Psoas muscle (tissue), 8 donors: ENCODE measurements at places on chromosomes 6 and 20. TPM values are rescaled to one million over a fixed set of nuclear protein-coding genes. Genes with fewer than 3 reads are reported as not detected.

- peak; percentile 61 for DNase-seq
- peaks cover 3% of the 10 kb centered on the region for H3K36me3 ChIP-seq
- H3K27me3 ChIP-seq, result peaks cover 57% of the 10 kb centered on the region
- no peak within 1 kb of the TSS for H3K27ac ChIP-seq
- H3K4me1 ChIP-seq, result no peaks in the 10 kb centered on the region
- H3K4me3 ChIP-seq, result peak within 1 kb of the TSS; percentile 67
These were observed at the start of gene FNDC11 for GRCh38 chr20:63553933-63554290. Gene FNDC11 (plus strand): TSS chr20:63554159. CDS start chr20:63555664, 1,505 bp downstream.

GRCh38 chr6:39003072-39003471, 45.5 kb upstream of the GLP1R start:
- H3K4me1 ChIP-seq, result no peaks in the 10 kb centered on the region
- H3K36me3 ChIP-seq, result no peaks in the 10 kb centered on the region
- no peak overlapping the region for H3K27ac ChIP-seq

The MRPL14 gene
- total RNA-seq, result 62.3 TPM

DNA sequence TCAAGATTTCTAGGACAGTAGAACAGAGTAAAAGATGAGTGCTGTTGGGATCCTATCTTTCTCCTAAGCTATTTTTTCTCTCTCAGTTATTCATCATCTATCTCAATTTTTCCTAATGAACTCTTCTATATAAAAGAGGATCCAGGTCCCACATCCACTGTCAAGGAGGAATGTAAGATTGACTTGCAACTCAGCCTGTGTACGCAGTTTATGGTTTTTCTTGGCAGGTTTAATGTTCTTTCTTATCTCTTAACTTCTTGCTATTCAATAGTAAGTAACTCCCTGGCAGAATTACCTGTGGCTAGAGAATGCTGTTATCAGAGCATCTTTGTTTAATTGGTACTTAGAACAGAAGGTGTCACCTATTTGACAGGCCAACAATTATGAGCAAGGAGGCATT, 60.8 kb downstream of the SLC16A10 start:
- no peak overlapping the region for H3K4me3 ChIP-seq
- H3K27me3 ChIP-seq, result no peaks in the 10 kb centered on the region
- no peak overlapping the region for H3K27ac ChIP-seq
- DNase-seq, result no peak
- peaks cover 10% of the 10 kb centered on the region for H3K4me1 ChIP-seq
- peaks cover 4% of the 10 kb centered on the region for H3K36me3 ChIP-seq

GRCh38 chr20:56687061-56687460, 58.0 kb downstream of the TFAP2C start:
- DNase-seq, result no peak
- no peak overlapping the region for H3K27ac ChIP-seq
- no peaks in the 10 kb centered on the region for H3K4me1 ChIP-seq
- H3K4me3 ChIP-seq, result no peak overlapping the region

- H3K4me3 ChIP-seq, result peak within 1 kb of the TSS; percentile 60
- H3K27me3 ChIP-seq, result peaks cover 70% of the 10 kb centered on the region
- no peaks in the 10 kb centered on the region for H3K36me3 ChIP-seq
- H3K27ac ChIP-seq, result peak within 1 kb of the TSS; percentile 60
These were observed at the start of gene EBF4 for GRCh38 chr20:2692036-2692885. Gene EBF4 (plus strand): TSS chr20:2692780. CDS start chr20:2693646, 866 bp downstream.

The ARFGEF3 gene
- 14.7 TPM for total RNA-seq

DNA sequence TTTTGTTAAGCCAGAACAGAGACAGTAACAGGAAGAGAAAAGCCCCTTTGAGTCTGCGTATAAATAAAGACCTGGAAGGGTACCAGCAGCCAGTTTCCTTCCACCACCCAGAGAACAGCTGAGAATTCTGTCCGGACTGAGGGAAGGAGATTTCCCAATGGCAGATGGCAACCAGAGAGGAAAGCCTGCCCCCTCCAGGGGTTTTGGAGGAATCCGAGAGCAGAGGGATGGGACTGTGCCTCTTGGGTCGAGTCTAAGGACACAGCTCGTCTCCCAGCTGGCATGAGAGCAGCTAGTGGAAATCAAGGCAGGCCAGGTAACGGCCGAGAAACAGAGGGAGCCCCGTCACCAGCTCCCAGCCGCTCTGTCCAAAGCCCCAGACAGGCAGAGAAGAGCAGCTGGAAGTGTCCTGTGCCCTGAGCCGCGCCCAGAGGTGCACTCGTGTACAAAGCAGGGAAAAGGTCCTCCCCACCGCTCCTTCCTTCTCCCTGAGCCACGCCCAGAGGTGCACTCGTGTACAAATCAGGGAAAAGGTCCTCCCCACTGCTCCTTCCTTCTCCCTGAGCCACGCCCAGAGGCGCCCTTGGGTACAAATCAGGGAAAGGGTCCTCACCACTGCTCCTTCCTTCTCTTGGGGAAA, 134.0 kb upstream of the SNX9 start:
- H3K27me3 ChIP-seq, result no peaks in the 10 kb centered on the region
- H3K36me3 ChIP-seq, result no peaks in the 10 kb centered on the region
- no peak for DNase-seq

GRCh38 chr20:60295214-60295613, 337.0 kb downstream of the CDH26 start:
- H3K4me3 ChIP-seq, result no peak overlapping the region
- H3K36me3 ChIP-seq, result no peaks in the 10 kb centered on the region
- H3K4me1 ChIP-seq, result no peaks in the 10 kb centered on the region
- H3K27ac ChIP-seq, result no peak overlapping the region
- no peak for DNase-seq

DNA sequence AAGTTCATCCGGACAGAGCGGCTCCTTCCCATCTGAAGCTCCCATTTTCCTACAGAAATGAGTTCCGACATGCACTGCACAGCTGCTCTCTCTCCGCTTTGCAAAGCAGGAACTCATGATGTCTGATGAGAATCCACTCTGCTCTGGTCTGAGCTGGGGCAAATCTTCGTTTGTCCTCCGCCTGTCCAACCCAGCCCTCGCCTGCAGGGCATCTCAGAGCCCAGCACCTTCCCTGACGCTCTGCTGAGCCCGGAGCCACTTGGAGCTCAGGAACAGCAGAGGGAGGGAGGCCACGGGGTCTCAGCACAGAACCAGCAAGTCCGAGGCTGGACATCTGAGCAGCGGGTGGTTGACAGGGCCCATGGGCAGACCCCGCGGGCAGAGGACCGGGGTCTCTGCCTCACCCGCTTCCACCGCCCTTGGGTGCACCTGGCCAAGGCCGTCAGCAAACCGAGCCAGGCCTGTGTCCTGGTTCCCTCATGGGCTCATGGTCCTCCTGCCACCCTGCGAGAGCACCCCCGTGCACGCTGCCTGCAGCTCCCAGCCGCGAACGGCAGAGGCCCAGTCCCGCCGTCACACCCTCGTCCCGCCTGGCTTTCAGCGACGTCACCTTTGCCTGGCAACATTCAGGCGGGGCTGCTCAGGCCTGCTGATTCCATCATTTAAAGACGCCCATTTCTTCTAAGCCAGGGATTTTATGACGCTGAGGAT, 78.5 kb upstream of the BHLHE23 start:
- peak; percentile 49 for DNase-seq
- H3K27ac ChIP-seq, result no peak overlapping the region
- H3K36me3 ChIP-seq, result no peaks in the 10 kb centered on the region
- H3K4me1 ChIP-seq, result no peaks in the 10 kb centered on the region

- H3K27me3 ChIP-seq, result no peaks in the 10 kb centered on the region
- peak overlapping the region; percentile 71 for H3K27ac ChIP-seq
- no peak overlapping the region for H3K4me3 ChIP-seq
These were observed 154.0 kb downstream of the LY86 start for GRCh38 chr6:6742535-6742934.

GRCh38 chr6:31113861-31114540, 599 bp upstream of the PSORS1C1 start:
- H3K27me3 ChIP-seq, result peaks cover 26% of the 10 kb centered on the region
- no peaks in the 10 kb centered on the region for H3K4me1 ChIP-seq
- no peaks in the 10 kb centered on the region for H3K36me3 ChIP-seq
- no peak overlapping the region for H3K4me3 ChIP-seq
- no peak overlapping the region for H3K27ac ChIP-seq

GRCh38 chr6:167400482-167401138, 75.7 kb downstream of the TTLL2 start:
- no peaks in the 10 kb centered on the region for H3K36me3 ChIP-seq
- H3K27ac ChIP-seq, result no peak overlapping the region
- H3K4me1 ChIP-seq, result no peaks in the 10 kb centered on the region
- no peak for DNase-seq
- no peaks in the 10 kb centered on the region for H3K27me3 ChIP-seq

- peaks cover 4% of the 10 kb centered on the region for H3K4me1 ChIP-seq
- no peak overlapping the region for H3K27ac ChIP-seq
- H3K36me3 ChIP-seq, result no peaks in the 10 kb centered on the region
- no peak for DNase-seq
These were observed 8.8 kb upstream of the SRSF6 start for GRCh38 chr20:43448748-43449535.

DNA sequence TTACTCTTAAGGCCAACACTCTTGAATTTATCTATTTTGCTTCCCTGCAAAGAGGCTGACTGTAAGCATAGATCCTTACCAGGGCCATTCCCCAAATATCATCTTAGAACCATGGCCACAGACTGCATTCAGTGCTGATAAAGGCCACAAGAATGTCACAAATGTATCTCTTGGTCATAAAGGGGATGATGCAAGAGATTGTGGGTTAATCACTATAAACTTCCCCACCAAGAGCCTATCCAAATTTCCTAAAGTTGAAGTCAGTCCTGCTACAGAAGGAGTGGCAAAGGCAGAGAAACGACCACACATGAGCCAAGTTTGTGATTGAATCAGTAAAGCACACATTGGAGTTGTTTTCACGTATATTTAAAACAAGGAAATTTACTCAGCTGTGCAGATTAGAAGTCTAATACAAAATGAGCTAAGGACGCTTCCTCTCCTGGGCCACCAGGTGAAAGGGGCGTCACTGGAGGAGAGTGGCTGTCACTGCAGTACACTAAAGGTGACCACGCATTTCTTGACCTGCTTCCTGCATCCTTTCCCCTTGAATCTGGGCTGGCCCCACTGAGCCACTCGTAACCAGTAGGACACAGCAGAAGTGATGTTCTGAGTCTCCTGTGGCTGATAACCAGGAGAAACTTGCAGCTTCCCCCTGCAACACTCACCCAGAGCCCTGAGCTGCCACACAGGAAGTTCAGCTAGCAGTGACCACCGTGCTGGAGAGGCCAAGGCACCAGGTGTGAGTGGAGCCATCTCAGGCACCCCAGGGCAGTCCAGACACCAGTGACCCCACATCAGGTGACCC, 181.9 kb downstream of the SYNDIG1 start:
- H3K27ac ChIP-seq, result no peak overlapping the region
- peaks cover 4% of the 10 kb centered on the region for H3K27me3 ChIP-seq
- no peaks in the 10 kb centered on the region for H3K4me1 ChIP-seq
- no peak for DNase-seq
- no peaks in the 10 kb centered on the region for H3K36me3 ChIP-seq

The BHLHE23 gene
- not detected for total RNA-seq

DNA sequence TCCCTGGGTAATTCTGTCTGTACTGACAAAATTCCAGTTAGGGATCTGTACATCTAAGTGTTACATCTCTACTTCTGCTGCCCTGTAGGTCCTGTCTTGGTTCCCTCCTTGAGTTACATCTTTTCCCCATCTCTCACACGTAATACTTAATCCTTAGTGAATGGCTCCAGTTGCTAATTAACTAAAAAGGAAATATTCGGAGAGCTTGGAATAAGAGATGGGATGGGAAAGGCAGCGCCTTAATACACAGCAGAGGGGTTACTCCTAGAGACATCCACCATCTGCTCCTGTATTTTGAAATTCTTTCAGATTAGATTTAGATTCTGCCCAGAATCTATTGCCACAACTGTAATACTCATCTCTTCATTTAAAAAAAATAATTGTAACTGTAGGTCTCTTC, 384.0 kb downstream of the SAMD5 start:
- H3K4me1 ChIP-seq, result no peaks in the 10 kb centered on the region
- no peak overlapping the region for H3K27ac ChIP-seq
- no peak for DNase-seq
- no peaks in the 10 kb centered on the region for H3K36me3 ChIP-seq
- H3K27me3 ChIP-seq, result no peaks in the 10 kb centered on the region
- no peak overlapping the region for H3K4me3 ChIP-seq

The MCHR2 gene
- not detected for total RNA-seq

DNA sequence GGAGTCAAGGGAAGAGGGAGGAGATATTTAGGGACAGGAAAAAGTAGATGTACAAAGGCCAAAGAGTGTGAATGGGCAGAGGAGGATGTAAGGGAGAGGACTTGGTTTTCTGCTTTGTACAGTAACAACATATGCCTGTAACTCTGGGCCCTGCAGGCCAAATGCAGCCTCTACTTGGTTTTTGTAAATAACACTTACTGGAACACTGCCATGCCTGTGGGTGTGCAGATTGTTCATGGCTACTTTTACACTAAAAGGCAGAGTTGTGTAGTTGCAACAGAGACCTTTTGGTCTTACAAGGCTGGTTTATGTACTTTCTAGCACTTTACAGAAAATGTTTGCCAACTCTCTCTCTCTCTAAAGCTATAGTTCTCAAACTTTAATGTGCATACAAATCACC, 157.1 kb downstream of the PHACTR1 start:
- H3K4me1 ChIP-seq, result no peaks in the 10 kb centered on the region
- H3K36me3 ChIP-seq, result no peaks in the 10 kb centered on the region
- no peaks in the 10 kb centered on the region for H3K27me3 ChIP-seq
- no peak overlapping the region for H3K27ac ChIP-seq

GRCh38 chr20:17570347-17571152, 675 bp downstream of the DSTN start:
- peak; percentile 56 for DNase-seq
- H3K4me1 ChIP-seq, result peaks cover 14% of the 10 kb centered on the region
- H3K27ac ChIP-seq, result peak overlapping the region; percentile 97
- H3K4me3 ChIP-seq, result peak overlapping the region; percentile 84
- no peaks in the 10 kb centered on the region for H3K27me3 ChIP-seq

The CEP162 gene
- 4.0 TPM for total RNA-seq

DNA sequence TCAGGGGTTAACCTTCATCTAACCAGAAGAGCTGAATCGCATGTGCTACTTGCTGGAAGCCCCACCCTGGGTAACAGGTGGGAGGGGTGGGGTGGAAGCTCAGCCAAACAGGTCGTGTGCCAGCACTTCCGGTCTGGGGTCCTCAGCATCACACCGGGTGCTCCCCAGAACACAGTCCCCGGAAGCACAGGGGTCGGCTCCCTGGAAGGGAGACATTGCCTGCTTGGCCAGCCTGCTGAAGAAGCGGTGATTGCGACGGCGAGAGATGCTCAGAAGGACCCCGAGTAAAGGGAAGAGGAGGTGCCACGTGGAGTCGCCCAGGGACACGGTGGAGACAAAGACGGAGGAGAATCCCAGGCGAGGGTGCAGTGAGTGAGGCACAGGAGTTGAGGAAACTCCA, 36.5 kb downstream of the MYT1 start:
- peaks cover 7% of the 10 kb centered on the region for H3K27me3 ChIP-seq
- no peak overlapping the region for H3K4me3 ChIP-seq
- no peaks in the 10 kb centered on the region for H3K4me1 ChIP-seq
- no peak for DNase-seq
- H3K36me3 ChIP-seq, result no peaks in the 10 kb centered on the region
- H3K27ac ChIP-seq, result no peak overlapping the region

- H3K27ac ChIP-seq, result no peak overlapping the region
- no peak for DNase-seq
- H3K27me3 ChIP-seq, result no peaks in the 10 kb centered on the region
- no peak overlapping the region for H3K4me3 ChIP-seq
- no peaks in the 10 kb centered on the region for H3K4me1 ChIP-seq
These were observed 579.5 kb downstream of the TFAP2B start for GRCh38 chr6:51398064-51398705.

The MICB gene
- total RNA-seq, result 0.67 TPM

- DNase-seq, result no peak
- no peaks in the 10 kb centered on the region for H3K4me1 ChIP-seq
- no peak overlapping the region for H3K4me3 ChIP-seq
- H3K36me3 ChIP-seq, result no peaks in the 10 kb centered on the region
- peaks cover 2% of the 10 kb centered on the region for H3K27me3 ChIP-seq
These were observed 36.9 kb downstream of the TGM3 start for GRCh38 chr20:2332711-2333110.
